ENCODE measurements at places on chromosomes 2 and 18.

DNA sequence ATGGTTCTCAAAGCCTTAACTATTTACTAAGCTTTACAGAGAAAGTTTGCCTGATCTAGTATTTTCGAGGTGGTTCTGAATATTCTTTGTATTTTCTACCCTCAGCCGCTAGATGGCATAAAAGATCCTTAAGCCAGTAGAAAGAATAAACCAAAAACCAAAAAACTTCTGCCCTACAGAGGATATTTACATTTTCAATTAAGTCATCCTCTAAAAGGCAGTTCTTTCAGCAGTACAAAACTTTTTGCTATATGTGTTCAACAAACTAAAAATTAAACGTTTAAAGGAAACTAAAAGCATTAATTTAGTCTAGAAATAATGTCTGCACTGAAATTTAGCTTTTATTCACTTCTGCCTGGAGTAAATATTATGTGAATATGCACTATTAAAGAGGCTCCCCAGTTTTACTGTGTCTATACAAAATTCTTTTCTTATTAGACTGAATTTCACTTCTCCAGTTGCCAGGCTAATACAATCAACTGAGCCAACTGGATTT is 297.5 kb downstream of the PIEZO2 start:
- DNase-seq, result peak; percentile 81

DNA sequence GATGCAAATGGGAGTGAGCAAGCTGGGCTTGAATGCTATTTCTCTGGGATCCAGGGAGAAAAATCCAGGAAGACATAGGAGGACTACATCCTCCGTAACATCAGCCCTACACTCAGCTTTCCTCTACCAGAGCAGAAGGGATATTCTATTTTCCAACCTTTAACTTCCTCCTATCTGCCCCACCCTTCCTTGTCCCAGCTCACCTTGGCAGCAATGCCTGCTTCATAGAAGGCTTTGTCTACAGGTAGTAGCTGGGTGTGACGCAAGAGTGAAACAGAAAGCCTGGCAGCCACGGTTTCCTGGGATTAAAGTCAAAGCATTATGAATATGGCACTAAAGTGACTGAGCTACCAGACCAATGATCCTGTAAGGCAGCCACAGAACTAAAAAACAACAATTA is 3.9 kb downstream of the KRTCAP3 start:
- DNase-seq, result no peak

- no peak for DNase-seq
These were observed 5.5 kb upstream of the NPAS2 start for GRCh38 chr2:100814453-100814852.

DNA sequence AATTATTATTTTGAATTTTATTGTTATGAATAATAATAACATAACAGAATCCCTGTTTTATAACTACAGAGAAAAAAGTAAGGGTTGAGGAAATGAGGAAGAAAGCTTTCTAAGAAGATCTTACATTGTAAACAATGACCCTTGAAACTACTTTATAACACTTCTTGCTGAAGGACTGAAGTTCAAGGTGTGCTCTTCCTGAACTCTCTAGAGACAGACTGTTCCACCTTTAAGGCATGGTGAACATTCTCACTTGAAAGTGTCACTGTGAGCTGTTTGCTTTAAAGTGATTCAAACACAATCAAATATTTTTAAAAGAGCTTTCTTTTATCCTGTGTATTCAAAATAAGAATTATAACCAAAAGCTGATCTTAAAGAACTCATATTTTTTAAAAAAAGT is 131.5 kb downstream of the DNAH7 start:
- DNase-seq, result no peak

DNA sequence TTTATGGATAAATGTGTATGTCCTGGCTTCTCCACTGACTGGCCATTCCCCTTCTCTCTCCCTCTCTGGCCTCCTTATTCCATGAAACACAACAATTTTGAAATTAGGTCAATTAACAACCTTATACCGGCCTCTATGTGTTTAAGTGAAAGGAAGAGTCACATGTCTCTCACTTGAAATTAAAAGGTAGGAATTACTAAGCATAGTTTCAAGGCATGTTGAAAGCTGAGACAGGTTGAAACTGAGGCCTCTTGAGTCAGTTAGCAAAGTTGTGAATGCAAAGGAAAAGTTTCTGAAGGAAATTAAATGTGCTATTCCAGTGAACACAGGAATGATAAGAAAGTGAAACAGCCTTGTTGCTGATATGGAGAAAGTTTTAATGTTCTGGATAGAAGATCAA is 69.7 kb downstream of the ADAM23 start:
- DNase-seq, result no peak

DNA sequence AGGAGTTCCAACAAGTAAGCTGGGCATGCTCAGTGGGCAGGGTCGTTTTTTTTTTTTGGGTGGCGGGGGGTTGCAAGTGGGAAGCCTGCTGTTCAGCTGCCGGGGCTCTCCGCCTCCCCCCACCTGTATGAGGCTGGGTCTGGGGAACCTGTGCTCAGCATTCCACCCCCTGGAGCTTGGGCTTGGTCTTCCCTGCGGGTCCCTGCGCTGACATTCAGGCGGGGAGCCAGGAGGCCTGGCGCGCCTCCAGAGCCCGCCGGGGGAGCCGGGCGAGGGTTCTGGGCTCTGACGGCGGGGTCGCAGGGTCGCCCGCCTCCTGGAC is 822 bp upstream of the GPD2 start:
- DNase-seq, result no peak

DNA sequence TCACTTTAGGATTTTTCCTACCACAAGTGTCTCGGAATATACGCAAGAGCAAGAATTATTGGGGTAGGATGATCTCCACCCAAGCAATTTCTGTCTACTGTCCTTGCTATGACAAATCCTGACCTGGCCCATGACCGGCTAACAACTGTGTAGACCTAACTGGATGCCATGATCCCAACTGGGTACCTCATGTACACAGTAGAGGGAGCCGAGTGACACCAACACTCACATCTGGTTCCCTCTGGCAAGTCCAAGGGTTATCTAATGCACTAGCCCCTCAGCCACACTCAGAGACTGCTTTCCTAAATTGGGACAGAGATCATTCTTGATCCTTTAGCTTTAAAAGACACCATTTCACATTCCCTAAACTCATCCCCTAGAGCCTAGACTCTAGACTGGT is 60.7 kb upstream of the ZNF532 start:
- DNase-seq, result no peak

DNA sequence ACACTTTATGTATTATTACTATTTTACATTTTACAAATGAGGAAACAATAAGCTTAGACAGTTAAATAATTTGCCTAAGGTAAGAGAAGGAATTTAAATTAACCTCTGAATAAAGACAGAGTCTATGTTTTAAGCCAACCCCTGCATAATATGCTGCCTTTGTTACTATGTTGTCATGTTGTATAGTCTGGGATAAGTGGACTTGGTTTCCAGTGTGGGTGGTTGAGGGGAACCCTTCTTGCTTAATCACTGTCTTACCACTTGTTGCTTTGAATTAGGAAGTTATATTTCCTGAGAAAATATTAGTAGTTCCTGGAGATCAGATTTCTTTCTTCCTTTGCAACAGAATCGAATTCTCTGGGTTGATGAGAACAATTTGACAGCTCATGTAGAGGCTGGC is 52.6 kb downstream of the AGPS start:
- DNase-seq, result no peak

GRCh38 chr2:50284188-50284587 is 747.7 kb downstream of the NRXN1 start:
- no peak for DNase-seq

- no peak for DNase-seq
These were observed 285.3 kb upstream of the ZSWIM2 start for GRCh38 chr2:187134306-187134705.

GRCh38 chr18:62878305-62878704 is 163.0 kb downstream of the PHLPP1 start:
- DNase-seq, result no peak

DNA sequence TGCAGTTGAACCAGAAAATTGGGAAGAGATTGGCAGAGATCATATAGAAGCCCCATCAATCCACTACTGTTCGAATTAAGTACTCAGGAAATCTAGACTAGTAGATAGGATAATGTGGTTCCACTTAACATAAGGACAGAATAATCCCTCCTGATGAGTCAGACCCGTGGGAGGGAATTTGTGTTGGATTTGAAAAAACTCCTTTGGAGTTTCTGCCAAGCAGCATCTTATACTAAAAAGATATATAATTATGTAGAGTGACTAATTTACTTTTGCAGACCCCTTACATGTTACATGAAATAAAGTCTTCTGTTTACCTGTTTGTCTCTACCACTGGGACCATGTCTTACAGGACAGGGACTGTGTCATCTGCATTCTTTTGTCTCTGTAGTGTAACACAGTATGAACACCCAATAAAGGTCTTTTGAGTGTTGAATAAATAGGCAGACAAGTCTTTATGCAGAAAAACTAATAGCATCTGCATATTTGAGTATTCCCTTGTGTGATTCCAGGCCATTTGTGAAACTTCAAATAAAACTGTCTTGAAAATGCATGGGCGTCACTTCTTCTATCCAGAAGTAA is 122.6 kb upstream of the DNAJC10 start:
- no peak for DNase-seq

DNA sequence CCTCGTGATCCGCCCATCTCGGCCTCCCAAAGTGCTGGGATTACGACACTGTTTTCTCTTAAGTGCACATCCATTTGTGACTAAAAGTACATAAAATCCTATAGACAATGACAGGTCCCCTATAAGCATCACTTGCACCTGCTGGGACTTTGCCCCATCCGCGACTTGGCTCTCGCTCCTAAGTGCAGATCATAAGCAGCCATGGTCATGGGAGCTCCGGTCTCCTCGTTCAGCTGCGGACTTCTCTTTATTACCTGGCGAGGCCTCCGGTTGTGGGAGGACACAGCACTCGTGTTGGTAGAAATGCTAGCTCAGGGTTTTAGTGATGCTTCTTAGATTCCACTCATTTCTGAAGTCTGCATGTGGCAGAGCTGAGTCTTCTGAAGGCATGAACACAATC is 92.7 kb upstream of the ST6GAL2 start:
- DNase-seq, result no peak

DNA sequence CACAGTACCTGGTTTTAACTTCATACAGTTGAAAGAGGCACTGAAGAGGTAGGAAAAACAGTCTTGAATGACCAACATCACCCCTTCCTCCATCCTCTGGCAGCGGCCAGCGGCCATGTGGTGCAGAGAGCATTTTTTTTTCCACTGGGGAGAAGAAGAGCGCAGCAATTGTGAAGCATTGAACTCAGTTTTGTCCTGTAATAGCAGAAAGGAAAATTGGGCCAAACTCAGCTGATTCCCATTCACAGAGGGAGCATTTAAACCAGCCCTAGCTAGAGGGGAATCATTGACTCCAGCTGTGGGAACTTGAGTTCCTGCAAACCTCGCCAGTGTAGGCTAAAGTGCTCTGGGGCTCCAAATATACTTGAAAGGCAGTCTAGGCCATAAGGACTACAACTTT is 316.6 kb upstream of the CHST9 start:
- DNase-seq, result no peak

DNA sequence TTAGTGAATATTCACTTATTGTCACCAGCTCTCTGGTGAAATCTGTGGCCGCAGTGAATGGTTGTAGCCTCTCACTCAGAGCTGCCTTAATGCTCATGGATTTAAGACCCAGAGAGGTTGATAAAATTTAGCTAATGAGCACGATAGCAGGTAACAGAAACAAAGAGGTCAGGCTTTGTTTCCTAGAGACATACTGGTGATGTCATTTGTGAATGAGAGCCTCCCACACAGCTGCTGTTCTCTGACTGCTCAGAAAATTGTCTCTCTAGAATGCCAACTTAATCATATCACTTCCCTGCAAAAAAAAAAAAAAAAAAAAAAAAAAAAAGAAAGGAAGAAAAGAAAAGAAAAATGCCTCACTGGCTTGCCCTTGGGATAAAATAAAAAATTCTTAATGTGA is 411.7 kb upstream of the MYT1L start:
- DNase-seq, result no peak

DNA sequence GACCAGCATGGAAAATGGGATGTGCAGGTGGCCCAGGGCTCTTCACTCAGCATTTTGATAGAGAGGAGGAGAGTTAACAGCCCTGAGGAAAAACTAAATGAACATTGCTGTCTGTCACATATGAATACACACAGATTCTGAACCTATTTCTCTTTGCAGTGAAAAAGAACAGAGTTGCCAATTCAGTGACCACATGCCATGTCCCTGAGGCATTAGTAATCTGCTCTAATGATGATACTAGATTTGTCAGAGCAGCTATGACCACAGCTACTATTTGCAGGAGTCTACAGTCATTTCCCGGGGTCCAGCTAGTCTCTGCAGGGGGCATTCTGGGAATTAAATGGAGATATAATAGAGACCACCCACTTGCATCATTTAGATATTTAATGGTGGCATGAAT is 267.6 kb downstream of the TMX3 start:
- DNase-seq, result no peak

- no peak for DNase-seq
These were observed 306.7 kb upstream of the ACVR2A start for GRCh38 chr2:147538088-147538487.

DNA sequence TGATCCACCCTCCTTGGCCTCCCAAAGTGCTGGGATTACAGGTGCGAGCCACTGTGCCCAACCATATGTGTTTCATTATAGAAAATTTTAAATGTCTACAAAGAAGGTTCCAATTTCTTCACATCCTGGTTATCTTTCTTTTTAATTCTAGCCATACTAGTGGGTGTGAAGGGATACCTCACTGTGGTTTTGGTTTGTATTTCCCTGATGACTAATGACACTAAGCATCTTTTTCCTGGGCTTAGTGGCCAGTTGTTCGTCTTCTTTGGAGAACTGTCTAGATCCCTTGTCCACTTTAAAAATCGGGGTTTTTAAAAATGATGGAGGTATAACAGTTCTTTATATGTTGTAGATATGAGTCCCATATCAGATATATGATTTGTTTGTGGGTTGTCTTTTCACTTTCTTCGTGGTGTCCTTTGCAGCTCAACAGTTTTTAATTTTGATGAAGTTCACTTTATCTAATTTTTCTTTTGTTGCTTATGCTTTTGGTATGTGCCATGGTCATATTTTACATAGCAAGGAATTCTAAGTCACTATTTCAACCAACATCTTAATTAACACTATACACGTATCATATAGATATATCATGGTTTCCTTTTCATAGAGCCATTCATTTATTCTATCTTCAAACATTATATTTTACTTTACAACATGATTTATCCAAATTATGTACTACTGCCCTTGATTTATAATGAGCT is 135.0 kb upstream of the RIOK3 start:
- DNase-seq, result no peak

- DNase-seq, result no peak
These were observed 79.0 kb downstream of the POLR1A start for GRCh38 chr2:86026744-86027065.

- DNase-seq, result no peak
These were observed 63.5 kb downstream of the ARHGAP15 start for GRCh38 chr2:143192716-143193115.

DNA sequence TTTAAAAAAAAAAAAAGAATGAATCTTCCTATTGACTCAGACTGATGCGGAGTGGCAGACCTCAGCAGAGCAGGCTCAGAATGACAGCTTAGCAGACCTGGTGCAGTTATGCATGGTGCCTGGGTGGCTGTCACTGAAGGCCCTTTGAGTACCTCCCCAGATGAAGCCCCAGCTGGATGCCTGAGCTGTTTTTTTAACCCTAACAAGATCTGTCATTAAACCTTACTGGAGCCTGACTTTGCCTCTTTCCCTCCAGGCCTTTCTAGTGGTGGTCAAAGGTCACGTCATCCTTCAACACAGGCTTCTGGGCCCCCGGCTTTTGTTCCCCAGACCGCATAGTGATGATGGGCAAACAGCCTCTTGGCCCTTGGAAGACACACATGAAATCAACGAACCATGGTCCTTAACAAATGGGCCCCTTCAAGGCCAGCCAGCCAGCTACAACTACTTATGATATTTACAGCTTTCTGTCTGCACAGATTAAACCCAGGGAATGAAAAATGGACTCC is 138.3 kb upstream of the CYP1B1 start:
- DNase-seq, result peak; percentile 39

- DNase-seq, result no peak
These were observed 981 bp downstream of the ST8SIA3 start for GRCh38 chr18:57353137-57353939.
